ENCODE measurements at places on chromosomes 7 and 10.

DNA sequence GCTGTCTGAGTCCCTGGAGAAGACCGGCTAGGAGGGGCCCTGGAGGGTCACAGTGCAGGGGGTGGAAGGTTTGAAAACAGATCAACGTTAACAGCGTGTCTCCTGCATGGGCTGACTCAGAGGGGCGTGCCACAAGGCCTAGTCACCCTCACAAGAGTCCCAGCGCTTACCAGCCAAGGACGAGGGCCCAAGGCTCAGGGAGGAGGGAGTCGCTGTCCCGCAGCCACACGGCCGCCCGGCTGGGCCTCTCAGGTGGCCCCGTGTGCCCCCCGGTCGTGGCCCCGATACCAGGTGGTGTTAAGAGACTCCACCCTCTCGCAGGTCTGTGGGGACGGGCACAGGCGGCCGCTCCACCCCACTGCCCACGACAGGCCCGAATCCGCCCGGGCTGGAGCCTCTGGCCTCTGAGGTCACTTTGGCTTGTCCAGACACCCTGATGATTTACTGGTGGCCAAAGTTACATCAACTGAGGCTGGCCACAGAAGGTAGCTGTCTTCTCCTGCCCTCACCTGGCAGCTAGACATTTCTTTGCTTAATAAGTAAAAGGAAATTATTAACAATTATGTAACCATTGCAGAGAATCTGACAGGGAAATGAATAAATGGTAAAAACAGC lies 34.0 kb downstream of the FAM20C start:
- no peak for DNase-seq

GRCh38 chr10:60810437-60811182 lies 32.3 kb downstream of the CDK1 start:
- DNase-seq, result no peak

GRCh38 chr10:47261121-47261520 lies 38.9 kb upstream of the GDF10 start:
- DNase-seq, result no peak

DNA sequence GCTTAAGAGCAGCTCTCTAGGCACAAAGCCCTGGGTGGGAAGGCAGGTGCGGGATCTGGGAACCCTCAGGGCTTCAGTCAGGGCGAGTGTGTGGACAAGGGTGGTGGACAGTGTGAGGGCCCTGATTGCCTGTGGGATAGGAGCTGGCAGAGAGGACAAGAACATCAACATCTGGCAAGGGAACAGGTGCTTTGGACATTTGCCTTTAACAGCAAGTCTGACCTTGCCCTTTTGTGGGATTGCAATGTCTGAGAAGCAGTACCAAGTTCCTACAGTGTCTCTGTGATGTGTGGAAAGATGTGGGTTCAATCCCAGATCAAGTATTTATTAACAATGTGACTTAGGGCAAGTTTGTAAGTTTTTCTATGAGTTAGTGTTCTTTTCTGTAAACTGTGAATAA lies 46.7 kb downstream of the TFAM start:
- DNase-seq, result no peak

DNA sequence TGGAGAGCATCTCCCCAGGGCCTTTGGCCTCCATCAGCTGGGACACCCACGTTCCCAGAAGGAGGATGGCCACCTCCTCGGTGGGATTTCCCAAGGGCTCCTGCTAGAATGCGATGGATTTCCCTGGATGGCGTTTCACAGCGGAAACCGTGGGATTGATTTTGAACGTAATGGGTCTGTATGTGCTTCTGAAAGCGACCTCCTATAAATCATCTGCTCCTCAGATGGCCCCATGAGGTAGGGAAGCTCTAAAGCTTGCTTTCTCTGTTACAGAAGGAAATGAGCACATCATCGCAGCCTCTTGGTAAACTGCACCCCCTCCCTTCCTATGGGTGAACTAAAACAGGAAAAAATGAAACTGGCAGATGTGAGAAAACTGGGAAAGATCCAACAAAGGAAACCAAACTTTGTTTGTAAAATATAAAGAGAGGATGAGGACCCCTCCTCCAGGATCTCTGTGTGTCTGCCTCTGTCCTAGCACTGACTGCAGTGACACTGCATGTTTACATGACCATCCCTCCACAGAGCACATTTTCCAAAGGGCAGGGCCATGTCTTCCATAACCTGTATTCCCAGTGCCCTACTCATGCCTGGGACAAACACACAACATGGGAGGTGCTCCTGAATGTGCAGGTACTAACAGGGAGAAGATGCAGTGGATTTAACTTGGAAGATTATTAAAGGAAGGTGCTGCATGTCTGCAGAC lies 57.6 kb downstream of the LYZL1 start:
- DNase-seq, result no peak

- no peak for DNase-seq
These were observed 32.8 kb upstream of the MEOX2 start for GRCh38 chr7:15719311-15719710.

DNA sequence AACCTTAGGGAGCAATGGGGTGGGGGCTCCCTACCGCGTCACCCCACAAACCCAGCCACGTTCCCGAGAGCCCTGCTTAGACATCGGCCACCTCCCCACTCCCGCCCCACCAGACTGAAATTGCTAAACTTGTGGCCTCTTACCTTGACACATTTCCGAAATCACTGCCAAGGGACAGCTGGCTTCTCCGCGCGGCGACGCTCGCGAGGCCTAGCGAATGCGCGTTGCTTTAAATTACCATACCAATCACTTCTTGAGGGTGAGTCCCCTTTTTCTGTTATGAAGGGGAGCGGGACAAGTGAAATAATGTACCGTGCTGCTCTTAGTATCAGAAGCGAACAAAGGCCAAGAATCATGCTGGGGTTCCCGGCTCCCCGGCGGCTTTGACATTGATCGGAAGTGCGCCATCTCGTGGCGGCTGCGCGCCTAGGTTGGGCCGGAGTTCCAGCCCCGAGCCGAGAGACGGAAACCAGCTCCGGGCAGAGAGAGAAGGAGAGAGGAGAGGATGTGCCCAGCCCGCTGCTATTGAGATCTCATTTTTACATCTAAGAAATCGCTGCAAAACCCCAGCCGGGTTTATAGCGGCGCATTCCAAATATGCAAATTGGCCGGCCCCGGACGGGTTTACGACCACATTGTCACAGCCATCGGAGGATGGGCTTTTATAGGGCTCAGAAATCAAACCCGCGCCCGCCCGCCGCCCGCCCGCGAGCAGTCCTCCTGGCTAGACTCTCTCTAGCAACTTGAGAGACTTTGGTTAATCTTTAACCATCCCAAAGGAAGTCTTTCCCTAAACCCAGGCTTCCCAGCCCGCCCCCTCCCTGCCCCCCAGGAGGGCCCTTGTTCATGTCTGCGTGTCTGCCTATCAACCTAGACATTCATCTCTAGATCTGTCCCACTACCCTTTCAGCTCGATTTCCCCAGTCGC lies 5.3 kb downstream of the HOXA11 start:
- DNase-seq, result no peak

GRCh38 chr7:3722396-3722922 lies 421.4 kb downstream of the SDK1 start:
- DNase-seq, result no peak

- DNase-seq, result no peak
These were observed 92.4 kb downstream of the CXCL12 start for GRCh38 chr10:44292390-44293002.

GRCh38 chr7:90290244-90291113 lies 30.6 kb downstream of the FAM237B start:
- DNase-seq, result no peak

DNA sequence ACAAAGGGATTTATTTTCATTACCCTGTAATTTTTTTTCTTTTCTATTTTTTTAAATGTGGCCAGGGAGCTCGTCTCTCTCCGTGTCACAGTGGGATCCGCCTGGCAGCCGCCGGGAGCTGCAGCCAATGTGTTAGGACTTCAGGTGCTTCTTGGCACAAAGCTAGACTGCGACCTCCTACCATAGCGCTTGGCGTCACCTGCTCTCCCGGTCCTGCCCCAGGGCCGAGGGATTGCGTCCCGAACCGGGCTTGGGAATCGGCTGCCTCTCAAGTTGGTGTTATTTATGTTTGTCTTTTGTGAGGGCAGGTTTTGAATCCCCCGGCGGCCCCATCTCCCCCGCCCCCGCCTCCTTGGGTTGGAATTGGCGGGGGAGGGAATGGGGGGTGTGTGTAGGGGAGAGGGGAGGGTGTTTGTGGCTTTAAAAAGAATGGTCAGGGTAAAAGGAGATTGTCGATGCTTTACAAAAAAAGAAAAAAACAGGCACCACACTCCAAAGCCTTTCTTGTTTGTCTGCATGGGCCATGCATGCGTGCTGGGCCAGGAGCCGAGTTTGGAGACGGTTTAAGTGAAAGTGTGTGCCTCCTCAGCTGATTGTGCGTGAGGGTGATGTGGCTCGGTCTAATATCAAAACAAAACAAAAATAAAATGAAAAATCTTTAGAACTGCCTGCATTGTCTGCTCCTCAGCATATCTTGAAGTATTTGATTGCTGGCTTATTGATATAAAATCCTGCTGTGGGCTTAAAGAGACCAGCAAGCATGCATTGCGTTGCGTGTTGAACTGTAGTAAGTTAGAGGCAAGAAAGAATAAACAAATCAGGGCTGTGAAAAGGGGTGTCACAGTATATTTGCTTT lies 1.2 kb downstream of the PPP1R9A start:
- no peak for DNase-seq

DNA sequence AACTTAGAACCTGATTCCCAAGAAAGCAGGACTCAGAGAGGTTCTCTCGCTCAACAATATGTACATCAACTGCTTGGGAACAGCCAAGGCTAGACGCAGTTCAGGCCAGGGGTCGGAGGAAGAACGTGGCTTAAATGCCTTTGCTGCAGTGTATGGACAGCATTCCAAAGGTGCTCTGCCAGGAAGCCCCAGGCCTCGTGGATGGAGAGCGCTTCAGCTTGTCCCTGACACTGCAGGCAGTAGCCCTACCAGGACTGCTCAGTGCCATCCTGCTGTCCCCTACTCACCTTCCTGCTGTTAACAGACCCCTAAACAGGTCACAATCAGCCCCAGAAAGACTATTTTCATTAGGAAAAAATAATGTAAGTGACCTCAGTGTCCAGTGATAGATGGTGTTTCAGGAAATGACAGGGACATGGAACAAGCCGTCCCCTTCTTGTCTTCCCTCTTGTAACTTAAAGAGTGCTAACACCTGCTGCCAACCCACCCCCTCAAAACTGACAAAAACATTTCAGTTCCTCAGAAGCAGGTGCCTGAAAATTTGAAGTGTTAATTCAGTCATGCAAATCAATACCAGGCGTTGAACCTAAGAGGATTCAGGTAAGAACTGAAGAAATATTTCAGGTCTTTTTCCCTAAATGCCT lies 16.5 kb downstream of the CREB3L2 start:
- no peak for DNase-seq

DNA sequence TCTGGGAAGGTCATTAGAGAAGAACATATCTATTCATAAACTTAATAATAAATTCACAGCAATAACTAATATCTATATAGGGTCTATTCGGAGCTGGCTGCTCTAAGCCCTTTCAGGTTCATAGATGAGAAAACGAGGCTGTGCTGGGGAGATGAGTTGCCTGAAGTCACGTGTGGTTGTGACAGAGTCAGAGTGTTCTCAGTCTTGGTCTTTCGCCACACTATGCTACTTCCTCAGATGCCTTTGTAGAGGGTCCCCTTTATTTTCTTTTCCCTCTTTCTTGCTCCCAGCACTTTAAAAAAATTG lies 43.7 kb upstream of the FAM180A start:
- no peak for DNase-seq

DNA sequence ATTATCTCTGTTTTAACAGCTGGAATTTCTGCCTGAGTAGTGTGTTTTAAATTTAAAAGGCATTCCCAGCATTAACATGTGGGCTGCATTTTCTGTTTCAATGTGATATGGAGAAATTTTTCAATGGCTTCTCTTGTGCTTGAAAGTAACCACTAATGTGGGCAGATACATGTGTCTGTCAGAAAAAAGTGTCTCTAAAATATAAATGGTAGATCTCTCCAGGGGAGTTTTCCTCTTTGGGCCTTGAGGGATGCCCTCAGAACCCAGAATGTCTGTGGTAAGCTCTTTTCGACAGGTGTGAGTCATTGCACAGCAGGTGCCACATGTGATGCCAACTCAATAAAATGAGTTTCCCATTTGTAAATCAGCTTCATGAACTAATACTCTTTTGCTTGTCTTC lies 221.1 kb downstream of the SEMA3E start:
- DNase-seq, result no peak

DNA sequence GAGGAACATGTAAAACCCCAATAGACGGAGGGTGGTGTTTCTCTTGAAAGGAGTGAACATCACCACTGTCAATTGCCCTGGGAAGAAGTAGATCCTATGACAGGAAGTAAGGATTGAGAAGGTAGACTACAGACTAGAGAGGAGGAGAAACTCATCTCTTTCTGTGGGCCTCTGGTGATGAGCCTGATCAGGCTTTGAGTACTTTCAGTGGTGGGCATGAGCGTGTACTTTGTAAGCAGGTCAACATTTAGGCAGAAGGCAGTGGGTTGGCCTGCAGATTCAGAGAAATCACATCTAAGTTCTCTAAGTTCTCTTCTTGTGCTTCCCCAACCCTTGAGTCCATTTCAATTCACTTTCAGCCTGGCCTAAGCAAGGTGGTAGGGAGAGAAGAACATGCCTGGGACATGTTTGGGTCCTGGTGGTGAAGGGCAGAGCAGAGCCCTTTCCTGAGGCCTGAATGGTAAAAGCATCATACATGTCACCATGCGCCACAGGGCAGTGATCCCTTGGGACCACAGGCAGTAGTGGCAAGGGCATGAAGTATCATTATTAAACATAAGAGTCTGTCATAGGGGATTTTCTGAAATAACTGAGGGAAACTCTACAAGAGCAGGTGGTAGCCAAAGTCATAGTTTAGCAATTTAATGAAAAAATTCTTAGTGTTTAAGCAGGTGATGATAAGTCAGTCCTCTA lies 56.4 kb upstream of the ANKRD1 start:
- no peak for DNase-seq

DNA sequence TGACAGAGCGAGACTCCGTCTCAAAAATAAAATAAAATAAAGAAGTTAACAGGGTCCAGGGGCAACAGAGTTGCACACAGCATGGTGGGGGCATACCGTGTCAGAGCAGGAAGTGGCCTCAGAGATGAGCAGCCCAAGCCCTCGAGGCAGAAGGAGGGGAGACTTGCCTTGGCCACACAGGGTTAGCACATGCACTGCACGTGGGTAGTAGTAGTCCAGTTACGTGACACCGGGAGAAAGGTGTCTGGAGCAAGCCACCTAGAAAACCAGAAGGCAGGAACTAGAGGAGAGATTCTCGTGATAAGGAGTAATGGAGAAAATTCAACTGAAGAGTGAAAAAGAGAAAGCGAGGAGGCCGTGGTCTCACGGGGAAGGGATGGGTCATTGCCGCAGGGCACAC lies 9.8 kb upstream of the DENND2A start:
- DNase-seq, result no peak

GRCh38 chr7:121547544-121548092 lies 151.5 kb upstream of the FAM3C start:
- DNase-seq, result no peak

DNA sequence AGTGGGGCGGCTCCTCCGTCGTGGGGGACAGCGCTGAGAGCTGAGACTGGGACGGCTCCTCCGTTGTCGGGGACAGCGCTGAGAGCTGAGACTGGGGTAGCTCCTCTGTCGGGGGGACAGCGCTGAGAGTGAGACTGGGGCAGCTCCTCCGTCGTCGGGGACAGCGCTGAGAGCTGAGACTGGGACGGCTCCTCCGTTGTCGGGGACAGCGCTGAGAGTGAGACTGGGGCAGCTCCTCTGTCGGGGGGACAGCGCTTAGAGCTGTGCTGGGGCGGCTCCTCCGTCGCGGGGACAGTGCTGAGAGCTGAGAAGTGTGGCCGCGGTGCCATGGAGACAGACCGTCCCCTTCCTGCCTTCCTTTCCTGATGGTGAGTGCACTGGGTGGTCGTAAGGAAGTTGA lies 136.4 kb downstream of the DYNC2I1 start:
- DNase-seq, result no peak

All from non-pigmented ciliary epithelial cell (primary cell).